Stimulated activated naive CD4-positive, alpha-beta T cell treated with Interleukin-2 at 50 U/mL for 16 hours (primary cell): ENCODE measurements at places on chromosomes 4 and X.

DNA sequence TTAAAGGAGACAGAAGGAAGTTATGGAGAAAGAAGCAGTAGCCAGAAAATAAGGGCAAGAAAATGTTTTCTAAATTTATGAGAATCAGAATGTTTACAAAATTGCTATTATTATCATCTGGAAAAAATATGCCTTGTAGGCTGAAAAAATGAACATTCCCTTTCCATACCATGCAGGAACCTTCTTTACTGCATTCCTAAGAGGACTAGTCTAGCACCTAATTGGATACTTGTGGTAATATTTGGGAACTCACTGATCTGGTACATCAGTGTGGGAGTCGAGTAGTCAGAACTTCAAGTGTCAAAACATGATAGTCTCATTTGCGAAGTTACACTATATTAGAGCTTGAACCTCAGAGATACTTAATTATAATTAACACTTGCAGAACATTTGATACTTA is 51.9 kb downstream of the TET2 start:
- DNase-seq = no peak

DNA sequence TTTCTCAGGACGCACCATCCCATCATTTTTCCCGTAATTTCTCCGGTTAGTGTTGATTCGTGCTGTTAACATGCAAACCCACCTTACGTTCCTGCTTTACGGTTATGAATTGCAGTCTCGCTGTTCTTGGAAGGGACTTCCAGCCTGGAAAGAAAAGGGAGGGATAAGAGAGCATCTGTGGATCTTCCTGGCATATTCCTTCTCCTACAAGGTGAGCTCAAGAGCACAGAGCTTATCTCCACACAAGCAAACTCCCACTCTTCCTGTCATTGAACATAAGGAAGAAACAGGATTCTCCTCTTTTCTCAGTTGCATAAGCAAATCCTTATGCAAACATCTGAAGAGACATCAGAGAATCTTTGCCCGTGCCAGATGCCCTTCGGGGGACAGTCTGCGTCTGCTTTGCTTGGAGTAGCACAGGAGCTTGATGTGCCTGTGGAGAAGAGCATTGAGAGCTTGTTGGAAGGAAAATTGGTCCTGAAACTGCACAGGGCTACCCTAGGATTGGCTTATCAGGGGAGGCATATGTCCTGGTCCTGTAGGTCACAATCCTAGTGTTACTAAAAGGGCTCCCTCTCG is 127.0 kb downstream of the ASMT start:
- DNase-seq = no peak

DNA sequence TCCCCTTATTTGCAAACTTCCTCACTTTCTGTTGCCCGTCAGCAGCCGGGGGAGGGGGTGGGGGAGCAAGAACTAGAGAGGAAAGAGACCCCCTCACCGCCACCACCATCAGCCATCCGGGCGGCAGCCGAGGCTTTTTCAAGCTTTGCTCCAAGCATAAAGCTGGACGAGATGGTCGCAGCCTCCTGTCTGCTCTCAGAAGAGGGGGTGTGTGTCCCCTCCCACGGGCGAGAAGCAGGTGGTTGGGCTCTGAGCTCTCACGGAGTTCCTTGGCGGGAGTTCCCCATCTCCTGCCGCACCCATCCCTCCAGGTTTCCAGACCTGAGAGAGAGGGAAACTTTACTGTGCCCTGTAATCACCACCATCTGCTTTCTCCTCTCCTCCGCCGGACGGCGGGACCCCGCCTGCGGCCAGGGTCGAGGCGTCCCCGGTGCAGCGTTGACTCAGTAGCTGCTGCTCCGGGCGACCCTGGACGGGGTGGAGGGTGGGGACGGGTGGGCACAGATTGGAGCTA is 4.7 kb upstream of the ARX start:
- no peak for DNase-seq

DNA sequence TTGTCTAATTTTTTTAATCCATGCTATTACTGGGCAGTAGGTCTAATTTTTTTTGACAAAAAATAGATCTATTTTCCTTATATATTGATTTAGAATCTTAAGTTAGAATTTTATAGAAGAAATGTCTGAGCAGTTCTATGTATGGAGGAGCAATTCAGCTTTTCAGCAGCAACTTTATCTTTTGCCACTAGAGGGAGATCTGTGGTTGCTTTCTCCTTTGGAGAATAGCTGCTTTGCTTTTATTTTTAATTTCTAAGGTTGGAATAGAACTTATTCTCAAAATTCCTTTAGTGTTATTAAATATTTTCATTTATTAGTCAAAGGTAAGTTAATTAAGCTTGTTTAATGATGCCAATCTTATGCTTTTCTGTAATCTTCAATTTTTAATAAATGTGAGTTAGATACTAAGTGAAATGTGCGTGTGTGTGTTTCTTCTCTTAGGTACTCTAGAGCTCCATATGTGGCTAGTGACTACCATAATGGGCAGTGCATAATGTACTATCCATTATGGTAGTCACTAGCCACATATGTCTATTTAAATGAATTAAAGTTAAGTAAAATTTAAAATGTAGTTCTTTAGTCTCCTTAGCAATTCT is 29.3 kb downstream of the FAM199X start:
- DNase-seq = no peak

DNA sequence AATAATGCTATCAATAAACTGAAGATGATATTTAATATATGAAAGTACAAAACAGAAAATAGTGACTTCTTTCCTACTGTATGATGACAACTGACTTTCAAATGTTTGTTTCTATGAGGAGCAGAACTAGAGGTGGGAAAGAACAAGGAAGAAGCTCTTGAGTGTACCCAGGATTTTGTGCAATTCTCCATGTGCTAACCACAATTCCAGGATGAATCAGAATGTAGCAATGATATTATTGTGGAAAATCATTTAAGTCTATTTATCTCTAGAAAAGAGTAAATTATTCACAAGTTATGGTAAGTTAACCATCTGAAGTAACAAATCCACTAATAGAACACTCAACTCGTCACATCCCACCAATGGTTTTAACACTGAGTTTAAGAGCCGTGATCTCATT is 324.1 kb upstream of the EMCN start:
- no peak for DNase-seq

DNA sequence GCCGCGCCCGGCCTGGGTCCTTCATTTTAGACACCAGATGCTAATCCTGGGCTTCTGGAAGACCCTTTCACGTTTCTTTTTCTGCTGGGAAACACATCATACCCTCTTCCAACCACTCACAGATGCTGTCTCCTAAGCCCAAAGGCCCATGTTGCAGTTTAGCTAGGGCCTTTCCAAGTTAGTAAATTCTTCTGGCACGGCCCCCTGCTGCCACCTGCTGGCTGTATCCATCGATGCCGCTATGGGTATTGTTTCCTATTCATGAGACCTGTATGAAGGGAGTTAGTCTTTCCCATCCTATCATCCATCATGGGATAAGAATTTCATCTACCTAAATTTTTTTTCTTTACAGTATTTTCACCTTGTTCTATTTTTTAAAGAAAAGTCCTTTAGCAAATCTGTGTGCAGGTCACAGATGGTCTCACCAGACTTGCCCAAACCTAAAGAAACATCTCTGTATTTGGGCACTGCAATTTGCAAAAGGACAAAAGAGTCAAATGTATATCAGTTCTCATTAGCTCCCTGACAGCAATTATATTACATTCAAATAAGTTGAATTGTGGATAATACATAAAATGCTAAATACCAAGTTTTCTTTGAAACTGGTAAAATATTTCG is 37.8 kb upstream of the SLC9A7 start:
- DNase-seq = peak; percentile 64
